ENCODE measurements at places on chromosomes 7 and 10.
A peak's percentile ranks its signal among the peaks of the same experiment; 100 is the strongest.

- DNase-seq = no peak
Measured at GRCh38 chr7:2488272-2488645, 12.1 kb upstream of the GRIFIN start.

- no peak for DNase-seq
Measured at GRCh38 chr7:22202141-22202540, 154.8 kb downstream of the RAPGEF5 start.

GRCh38 chr7:133804127-133804526, 323.0 kb upstream of the LRGUK start:
- DNase-seq = no peak

- DNase-seq = peak; percentile 13
Measured at GRCh38 chr7:26664735-26665416, 199.5 kb downstream of the SKAP2 start.
